ENCODE measurements at places on chromosomes 12 and 14. TPM values are rescaled to one million over a fixed set of nuclear protein-coding genes. Genes with fewer than 3 reads are reported as not detected.

DNA sequence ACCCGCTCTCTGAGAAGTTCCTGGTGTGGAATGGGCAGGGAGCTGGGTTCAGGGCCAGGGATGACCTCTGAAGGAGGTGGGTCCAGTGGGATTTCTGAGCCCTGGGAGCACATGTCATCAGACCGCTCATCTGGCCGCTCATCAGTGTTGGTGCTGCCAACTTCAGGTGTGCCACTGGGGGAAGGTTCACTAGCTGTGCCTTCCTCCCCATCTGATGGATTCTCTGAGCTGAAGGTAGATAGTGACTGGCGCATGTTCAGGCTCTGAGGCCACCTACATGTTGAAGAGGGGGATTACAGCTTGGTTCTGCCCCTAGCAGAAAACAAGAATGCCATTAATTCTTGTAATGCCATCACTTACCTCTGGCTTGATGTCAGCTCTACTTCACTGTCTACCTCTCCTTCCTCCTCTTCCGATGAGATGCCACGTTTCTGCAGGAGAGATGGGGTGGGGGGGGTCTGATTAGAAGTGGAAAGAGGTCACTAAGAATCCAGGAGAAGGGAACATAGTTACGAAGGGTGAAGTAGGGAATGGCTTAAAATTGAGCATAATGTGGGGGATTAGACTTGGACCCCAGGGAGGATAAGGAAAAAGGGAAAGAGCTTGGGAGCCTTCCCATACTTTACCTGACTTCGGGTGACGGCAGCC, 17.2 kb downstream of the MAP3K12 start:
- no peak for DNase-seq

The PLCZ1 gene
- total RNA-seq: not detected

GRCh38 chr14:92507174-92507768, 6.3 kb upstream of the RIN3 start:
- no peak for DNase-seq

- DNase-seq: peak; percentile 88
Measured at GRCh38 chr14:76918782-76919394, 92.7 kb downstream of the LRRC74A start.

The MYL2 gene
- not detected for total RNA-seq

The OR4Q3 gene
- not detected for total RNA-seq

The MUCL1 gene
- total RNA-seq: not detected

- no peak for DNase-seq
Measured at GRCh38 chr14:51563560-51563959, 88.2 kb upstream of the FRMD6 start.

DNA sequence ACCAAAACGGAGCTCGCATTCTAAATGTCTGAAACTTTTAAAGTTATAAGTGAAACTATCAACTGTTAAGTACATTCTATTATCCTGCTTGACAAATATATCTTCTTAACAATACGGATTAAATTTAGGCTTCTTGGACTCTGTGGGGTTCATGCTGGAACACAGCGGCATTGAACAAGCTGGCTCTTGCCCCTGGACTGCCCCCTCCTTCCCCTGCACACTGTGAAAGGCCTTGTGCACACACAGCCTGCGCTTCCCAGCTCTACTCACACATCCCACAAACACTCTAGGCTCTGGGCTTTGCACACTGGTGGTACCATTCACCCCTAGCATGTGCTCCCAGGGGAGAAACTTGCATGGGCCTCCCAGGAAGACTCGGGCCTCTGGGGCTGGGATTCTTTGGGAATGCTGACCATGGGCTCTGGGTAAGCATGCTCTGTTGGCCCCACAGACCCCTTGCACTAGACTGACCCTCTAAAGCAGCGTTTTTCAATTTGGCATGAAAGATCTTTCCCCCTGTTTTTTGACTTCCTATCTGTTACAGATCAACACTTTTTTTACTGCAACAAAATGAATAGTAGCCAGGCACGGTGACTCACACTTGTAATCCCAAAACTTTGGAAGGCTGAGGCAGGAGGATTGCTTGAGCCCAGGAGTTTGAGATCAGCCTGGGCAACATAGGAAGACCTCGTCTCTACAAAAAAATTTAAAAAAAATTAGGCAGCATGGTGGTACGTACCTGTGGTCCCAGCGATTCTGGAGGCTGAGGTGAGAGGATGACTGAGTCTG, 96.2 kb upstream of the CPM start:
- DNase-seq: no peak

DNA sequence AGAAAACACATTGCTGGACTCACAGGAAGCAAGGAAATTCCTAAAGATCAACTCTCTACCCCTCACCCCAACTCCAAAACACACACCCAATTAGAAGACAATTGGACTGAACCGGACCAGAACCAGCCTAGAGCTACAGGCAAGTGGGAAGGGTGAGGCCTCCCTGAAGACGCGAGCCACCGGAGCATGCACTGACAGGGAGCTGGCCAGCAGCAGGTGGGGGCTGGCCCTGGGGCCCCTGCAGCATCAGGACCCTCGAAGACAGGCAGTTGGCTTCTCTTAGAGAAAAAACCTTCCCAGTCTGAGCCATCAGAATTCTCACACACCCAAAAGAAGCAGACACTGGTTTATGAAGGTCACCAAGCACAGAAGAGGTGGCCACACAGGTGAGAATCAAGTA, 209.5 kb upstream of the DIO3 start:
- no peak for DNase-seq

DNA sequence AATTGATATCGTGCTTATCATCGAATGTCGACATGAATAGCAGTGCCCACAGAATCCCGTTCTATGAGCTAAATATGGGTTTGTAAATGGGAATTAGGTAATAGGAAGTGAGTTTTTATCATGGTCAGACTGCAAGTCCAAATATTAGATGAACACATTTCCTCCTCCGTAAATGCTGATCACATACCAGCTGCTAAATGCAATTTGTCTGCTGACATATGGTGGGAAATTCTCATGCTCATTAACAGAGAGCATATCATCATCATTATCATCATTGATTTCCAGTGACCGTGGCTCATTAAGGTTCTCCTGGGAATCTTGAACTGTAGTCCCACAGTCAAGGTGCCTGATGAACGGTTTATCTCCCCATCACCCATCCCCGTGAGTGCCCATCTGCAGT, 998.8 kb upstream of the TMEM132C start:
- DNase-seq: no peak

- no peak for DNase-seq
Measured at GRCh38 chr14:70008284-70009262, 129.4 kb downstream of the SMOC1 start.

DNA sequence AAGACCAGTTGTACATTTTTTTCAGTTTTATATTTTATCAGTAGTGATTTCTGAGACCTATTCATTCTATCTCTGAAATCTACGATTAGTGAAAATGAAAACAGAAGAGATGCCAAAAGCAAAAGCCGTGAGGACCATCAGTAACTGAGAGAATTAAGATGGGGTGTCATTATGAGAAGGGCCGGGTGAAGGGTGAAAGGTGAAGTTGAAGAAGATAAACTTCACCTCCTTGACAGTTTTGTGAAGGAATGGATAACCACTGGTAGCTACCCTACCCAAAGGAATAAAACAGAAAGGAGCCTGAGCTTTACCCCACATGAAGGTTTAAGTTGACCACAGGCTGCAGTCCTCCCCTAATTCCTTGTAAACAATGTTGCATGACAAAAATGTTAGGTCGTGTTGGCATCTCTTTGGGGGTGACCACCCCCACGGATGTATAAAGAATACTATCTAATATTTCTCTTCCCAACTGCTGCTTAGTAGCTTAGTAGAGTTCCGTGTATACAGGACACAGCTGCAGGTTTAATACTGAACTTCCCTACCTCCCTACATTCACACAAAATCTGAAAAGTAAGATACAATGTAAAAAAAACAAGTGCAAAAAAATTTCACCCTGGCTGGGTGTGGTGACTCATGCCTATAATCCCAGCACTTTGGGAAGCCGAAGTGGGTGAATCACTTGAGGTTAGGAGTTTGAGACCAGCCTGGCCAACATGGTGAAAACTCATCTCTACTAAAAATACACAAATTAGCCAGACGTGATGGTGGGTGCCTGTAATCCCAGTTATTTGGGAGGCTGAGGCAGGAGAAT, 23.9 kb downstream of the GPR19 start:
- DNase-seq: no peak

GRCh38 chr12:80157645-80158044, 58.3 kb downstream of the OTOGL start:
- DNase-seq: no peak

The SLC6A13 gene
- total RNA-seq: not detected

- DNase-seq: no peak
Measured at GRCh38 chr14:63245893-63246292, 41.6 kb downstream of the RHOJ start.

- no peak for DNase-seq
Measured at GRCh38 chr14:104081951-104082464, 3.5 kb upstream of the ASPG start.

GRCh38 chr12:125092108-125092871, 27.1 kb downstream of the AACS start:
- DNase-seq: no peak

The KCNJ8 gene
- 0.27 TPM for total RNA-seq

The KRT75 gene
- not detected for total RNA-seq

The ZFHX2 gene
- 2.6 TPM for total RNA-seq

Data from kidney epithelial cell (primary cell).